A549 treated with CORT108297 at 1 μM for 4 hours (cell line): ENCODE measurements at places on chromosomes 4 and X. TPM values are rescaled to one million over a fixed set of nuclear protein-coding genes. Genes with fewer than 3 reads are reported as not detected.

The PLP1 gene
- total RNA-seq, result not detected in 5 replicates

The REELD1 gene
- total RNA-seq, result not detected in 5 replicates

The SSX4B gene
- not detected in 5 replicates for total RNA-seq

The SFRP2 gene
- total RNA-seq, result not detected in 5 replicates

The ERCC6L gene
- 11.1 to 15.1 TPM (median 12.4 TPM) in 5 replicates for total RNA-seq

The RBM47 gene
- 17.6 to 23.2 TPM (median 21.5 TPM) in 5 replicates for total RNA-seq

The ANOS1 gene
- 0.02 to 0.14 TPM (median 0.06 TPM) in 5 replicates for total RNA-seq

The GPR143 gene
- 0.12 to 0.21 TPM (median 0.18 TPM) in 5 replicates for total RNA-seq
